ENCODE measurements at places on chromosomes 1 and 21. TPM values are rescaled to one million over a fixed set of nuclear protein-coding genes. Genes with fewer than 3 reads are reported as not detected.

MSH4 gene
- total RNA-seq, result 0.29 TPM

GREM2 gene
- total RNA-seq, result not detected

CCDC30 gene
- 1.4 TPM for total RNA-seq

RBM11 gene
- total RNA-seq, result 1.2 TPM

TTLL10 gene
- total RNA-seq, result not detected

ENO1 gene
- total RNA-seq, result 476 TPM

NMNAT1 gene
- total RNA-seq, result 19.1 TPM

ANKRD35 gene
- total RNA-seq, result 2.0 TPM

SOD1 gene
- total RNA-seq, result 305 TPM

MACO1 gene
- total RNA-seq, result 16.4 TPM

MYBPHL gene
- total RNA-seq, result 239 TPM

DNASE2B gene
- not detected for total RNA-seq

EDARADD gene
- not detected for total RNA-seq

DNA sequence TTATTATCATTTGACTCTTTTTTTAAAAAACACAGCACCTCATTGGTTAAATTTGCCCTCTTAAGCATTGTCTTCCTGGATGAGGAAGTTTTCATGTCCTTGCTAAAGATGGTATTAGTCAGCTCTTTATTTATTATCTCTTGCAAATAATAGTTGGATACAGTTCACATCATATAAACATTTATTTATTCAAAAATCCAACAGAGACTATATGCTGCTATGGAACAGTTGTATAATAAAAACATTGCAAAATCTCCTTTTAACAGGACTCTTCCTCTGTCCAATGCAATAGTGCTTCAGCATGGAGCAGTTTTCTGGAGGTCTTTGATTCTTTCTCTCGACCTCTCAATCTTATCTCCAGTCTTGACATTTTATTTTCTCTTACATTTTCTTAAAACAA, 49.5 kb upstream of the VCAM1 start:
- DNase-seq, result no peak

DNA sequence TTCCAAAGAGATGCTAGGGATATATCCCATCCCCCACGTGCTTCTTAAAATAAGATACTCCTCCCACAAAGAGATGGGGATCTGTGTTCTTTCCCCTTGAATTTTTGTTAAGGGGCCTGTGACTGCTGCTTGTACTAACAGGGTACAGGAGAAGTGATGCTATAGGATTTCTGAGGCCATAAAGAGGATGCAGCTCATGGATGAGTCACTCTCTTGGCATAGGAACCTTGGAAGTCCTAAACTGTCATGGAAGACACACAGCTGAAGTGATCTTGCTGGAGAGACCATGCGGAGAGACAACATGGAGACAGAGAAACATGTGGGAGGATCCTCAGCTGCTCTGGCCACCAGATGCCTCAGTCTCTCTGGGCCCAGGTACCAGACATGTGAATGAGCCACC, 157.2 kb downstream of the S1PR1 start:
- no peak for DNase-seq

GRCh38 chr1:229887043-229887822, 179.8 kb upstream of the GALNT2 start:
- no peak for DNase-seq

DNA sequence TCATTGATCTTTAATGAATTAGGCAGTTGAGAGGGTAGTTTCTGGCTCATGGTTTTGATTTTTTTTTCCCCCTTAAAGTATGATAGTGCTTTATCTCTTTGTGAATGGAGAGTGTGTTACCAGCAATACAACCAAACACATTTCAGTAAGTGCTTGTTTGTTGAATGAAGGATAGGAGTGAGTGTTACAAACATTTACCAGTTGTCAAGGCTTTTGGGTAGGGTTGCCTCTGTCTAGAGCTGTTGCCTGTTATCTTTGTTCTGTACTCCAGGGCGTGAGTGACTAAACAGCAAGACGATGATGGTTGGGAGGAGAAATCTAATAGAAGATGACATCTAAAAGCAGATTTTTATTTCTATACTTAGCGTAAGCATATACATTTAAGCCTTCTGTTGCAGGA, 21.5 kb downstream of the MAP3K7CL start:
- DNase-seq, result no peak

GRCh38 chr1:34113887-34114286, 51.1 kb downstream of the CSMD2 start:
- no peak for DNase-seq

DNA sequence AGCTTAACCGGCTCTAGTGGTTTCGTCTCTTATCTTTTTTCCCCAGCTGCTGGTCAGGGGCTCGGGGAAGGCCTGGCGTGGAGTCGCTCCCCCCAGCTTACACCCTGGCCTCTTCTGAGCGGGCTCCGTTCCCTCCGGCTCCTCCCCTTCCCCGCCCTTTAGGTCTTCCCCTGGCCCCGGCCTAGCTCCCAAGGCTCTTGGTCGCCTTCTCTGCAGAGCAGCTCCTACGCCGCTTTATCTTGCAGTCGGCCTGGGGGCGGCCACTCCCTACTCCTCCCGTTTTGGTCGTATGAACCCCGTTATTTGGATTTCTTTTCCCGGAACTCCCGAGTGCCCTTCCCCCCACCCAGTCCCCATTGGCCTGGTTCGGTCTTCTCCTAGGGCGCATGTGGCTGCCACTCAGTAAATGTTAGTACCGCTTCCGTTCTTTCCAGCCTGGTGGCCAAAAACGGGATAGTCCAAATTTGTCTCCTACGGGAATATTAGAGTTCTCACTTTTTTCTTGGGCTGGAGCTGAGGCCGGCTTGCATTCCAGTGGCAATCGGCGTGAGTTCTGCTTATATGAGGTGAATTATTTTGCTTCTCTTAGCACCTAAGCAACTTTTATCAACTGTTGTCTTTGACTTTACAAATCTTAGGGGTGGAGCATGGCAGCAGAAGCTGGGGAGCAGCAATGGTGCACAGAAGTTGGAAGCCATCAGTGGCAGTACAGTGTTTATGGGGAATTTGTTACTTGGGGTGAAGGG, 467 bp downstream of the THRAP3 start:
- peak; percentile 86 for DNase-seq

GRCh38 chr21:43189936-43190335, 21.1 kb downstream of the CRYAA start:
- no peak for DNase-seq

DNA sequence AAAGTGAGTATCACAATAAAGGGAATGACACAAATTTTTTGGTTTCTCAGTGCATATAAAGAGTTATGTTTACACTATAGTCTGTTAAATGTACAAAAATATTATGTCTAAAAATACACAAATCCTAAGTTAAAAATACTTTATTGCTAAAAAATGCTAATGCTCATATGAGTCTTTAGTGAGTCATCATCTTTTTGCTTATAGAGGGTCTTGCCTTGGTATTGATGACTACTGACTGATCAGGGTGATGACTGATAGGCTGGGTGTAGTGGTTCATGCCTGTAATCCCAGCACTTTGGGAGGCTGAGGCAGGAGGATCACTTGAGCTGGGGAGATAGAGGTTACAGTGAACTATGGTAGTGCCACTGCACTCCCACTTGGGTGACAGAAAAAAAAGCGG, 12.9 kb upstream of the NUF2 start:
- no peak for DNase-seq

GRCh38 chr1:168506204-168506819, 37.5 kb downstream of the XCL2 start:
- no peak for DNase-seq

- no peak for DNase-seq
Measured at GRCh38 chr1:52636721-52637695, 4.0 kb downstream of the SHISAL2A start.

All from left cardiac atrium (tissue), 4 donors.